ENCODE measurements at places on chromosomes 3 and 15.
A peak's percentile ranks its signal among the peaks of the same experiment; 100 is the strongest.

GRCh38 chr3:71987089-71987735 is 202.3 kb upstream of the PROK2 start:
- DNase-seq: peak; percentile 28

DNA sequence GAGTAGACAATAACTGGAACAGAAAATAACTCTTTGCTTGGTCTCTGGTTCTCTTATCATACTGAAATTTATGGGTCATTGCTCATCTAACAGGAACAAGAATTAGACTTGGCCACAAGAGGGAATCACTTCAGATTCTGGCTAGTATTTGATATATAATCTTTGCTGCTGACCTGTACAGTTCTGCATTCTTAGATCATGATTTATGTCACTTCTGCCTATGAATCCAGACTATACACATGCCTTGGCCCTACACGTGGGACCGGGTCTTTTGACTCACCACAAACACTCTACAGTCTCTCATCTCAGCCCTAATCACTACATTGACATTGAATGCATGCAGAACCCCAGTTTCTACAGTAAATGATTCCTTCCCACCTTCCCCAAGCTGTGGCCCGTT is 162.5 kb upstream of the SOX2 start:
- no peak for DNase-seq

DNA sequence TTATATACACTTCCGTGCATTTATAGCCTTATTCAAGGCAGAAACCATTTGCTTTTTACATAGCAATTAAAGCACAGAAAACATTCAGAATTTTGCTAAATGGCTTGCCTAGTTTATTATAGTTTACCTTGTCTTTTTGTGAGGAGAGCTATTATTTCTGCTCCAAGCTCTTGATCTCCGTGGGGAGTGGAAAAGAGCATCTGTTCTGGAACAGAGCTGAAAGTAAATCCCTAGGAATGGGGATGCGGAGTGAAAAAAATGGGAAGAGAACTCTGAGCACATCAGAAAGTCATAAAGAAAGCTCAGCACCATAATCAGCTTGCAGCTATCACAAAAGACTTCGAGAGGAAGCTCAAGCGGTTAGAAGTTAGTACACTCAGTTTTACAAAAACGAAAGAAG is 1006.7 kb downstream of the ROBO2 start:
- no peak for DNase-seq

GRCh38 chr3:57876632-57877031 is 120.5 kb downstream of the SLMAP start:
- DNase-seq: no peak

DNA sequence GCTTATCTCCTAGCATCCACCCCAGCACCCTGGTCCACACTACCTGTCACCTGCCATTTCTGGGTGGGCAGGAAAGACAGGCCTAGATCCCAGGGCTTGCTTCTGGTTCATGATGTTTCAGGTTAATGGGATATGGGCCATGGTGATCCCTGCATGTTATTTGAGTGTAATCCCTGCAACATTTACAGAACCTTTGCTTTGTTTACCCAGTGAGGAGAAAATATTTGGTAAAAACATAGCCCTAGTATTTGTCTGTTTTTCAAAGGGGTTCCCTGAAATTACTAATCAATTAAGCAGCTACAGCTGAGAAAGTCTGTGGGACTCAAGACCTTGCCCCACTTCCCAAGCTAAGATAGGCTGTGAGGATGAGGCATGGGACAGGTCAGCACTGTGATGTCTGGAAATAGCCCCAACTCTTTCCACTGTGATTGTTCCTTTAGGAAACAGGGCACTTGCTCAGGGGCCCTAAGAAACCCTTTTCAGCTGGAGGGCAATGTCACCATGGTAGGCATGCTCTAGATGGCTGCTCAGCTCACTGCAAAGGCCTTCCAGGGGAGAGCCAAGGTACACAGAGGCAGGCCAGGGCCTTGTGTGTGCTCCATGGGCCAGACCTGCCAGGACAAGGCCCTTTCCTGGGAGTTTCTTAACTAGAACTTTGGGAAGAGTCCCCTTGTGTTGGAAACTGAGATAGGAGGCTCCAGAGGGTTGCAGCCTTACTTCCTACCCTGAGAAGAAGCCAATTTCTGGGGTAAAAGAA is 11.1 kb downstream of the TRANK1 start:
- DNase-seq: no peak

- peak; percentile 12 for DNase-seq
Observed at GRCh38 chr3:12138044-12138443, 20.7 kb downstream of the TIMP4 start.

- no peak for DNase-seq
Observed at GRCh38 chr15:67103869-67104268, 38.5 kb downstream of the SMAD3 start.

- DNase-seq: no peak
Observed at GRCh38 chr3:160368804-160369203, 30.2 kb downstream of the IFT80 start.

DNA sequence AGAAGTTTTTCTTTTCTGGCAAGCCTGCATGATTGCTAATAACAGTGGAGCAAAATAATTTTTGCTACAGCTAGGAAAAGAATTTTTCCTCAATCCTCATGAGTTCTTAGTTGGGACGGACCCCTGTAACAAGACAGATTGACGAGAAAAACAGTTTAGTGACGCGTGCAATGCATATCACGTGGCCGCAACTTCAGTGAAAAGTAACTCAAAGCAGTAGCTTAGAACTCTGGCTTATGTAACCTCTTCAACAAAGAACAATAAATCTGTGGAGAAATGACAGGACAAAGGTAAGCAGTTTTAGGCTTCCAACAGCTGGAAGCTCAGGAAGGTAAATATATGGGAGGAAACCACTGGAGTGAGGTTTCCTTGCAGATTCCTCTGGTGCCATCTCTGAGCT is 19.7 kb downstream of the FAM107A start:
- no peak for DNase-seq

GRCh38 chr15:93899817-93900216 is 331.5 kb upstream of the MCTP2 start:
- no peak for DNase-seq

DNA sequence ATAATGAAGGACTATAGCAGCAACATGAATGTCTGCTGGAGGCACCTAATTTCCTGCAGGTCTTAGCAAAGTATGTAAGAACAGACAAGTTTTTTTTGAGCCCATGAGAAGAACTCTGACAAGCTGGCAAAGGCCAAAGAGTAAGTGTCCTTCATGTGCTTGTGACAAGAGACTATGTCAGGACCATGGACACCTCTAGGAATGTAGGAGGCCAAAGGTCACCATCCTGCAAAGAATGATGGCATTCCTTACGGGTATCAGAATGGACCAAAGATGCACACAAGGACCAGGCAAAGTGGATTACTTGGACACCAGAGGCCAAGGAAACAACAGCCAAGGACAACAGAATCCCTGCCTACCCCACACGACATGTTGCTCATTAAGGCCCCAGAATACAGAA is 858.5 kb upstream of the CFAP20DC start:
- no peak for DNase-seq

- DNase-seq: no peak
Observed at GRCh38 chr3:17153209-17153608, 268.5 kb downstream of the PLCL2 start.

DNA sequence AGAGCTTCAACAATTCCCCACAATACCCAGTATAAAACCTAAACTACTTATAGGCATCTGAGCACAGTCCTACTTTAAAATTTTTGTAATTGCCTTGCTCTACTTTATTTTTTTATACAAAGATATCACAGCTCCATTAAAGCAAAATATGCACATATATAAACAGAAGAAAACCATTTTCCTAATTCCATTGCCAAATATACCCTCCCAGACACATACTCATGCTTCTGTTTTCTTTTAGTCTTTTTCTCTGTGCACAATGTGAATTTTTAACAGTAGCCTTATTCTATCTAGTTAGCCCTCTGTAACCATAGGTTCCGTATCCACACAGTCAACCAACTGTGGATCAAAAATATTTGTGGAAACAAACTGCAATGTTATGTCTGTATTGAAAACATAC is 260.5 kb downstream of the SCAPER start:
- no peak for DNase-seq

DNA sequence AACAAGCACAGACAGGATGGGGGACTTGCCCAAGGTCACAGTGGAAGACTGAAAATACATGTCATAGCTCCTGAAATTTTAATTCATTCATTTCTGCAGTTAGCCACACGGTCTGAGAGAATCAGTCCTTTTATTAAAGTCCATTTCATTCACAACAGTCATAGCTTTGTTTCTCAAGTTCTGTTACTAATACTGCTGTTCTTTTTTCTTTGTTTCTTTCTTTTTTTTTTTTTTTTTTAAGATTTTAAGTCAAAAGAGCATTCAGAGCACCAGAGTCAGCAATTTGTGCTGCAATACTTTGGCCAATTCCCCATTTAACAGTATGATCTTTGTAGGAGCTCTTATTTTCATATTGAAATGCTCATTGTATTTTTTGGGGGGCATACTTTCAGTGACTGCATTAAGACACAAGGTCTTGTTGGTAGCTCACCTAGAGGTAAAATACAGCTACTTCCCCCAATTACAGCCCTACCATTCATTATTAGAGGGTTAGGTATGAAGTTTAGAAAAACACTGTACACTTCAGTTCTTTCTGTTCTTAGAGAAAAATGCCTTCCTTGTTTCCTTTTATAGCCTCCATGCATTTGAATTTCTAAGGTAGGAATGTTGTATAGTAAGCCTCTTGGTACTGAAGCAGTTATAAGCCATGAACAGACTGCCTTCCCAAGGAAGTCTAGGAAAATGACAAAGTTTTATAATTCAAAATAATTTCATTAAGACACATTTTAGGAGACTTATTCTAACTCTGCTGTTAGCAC is 9.6 kb downstream of the GALK2 start:
- no peak for DNase-seq

- DNase-seq: no peak
Observed at GRCh38 chr3:161126495-161126894, 21.3 kb upstream of the B3GALNT1 start.

- no peak for DNase-seq
Observed at GRCh38 chr15:67110361-67110781, 45.0 kb downstream of the SMAD3 start.

- DNase-seq: no peak
Observed at GRCh38 chr3:110736332-110736731, 335.3 kb upstream of the NECTIN3 start.

DNA sequence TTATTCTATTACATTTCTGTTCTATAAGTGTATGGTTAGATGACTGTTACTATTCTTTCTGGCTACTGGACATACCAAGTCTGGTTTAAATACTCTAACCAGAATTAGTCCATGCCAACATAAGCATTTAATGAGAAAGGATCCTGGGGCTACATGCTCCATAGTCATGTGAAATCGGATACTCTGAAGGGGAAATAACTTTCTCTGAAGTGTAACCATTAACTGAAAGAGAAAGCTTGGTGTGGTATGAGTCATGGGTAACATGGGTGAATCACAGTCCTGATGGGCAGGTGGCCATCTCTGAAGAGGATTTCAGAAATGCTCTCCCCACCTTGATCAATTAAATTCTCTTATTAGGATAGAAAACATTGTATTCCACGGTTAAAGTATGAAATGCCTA is 69.4 kb downstream of the FHIT start:
- peak; percentile 59 for DNase-seq

GRCh38 chr3:70982700-70983140 is 600.8 kb downstream of the FOXP1 start:
- DNase-seq: peak; percentile 77

DNA sequence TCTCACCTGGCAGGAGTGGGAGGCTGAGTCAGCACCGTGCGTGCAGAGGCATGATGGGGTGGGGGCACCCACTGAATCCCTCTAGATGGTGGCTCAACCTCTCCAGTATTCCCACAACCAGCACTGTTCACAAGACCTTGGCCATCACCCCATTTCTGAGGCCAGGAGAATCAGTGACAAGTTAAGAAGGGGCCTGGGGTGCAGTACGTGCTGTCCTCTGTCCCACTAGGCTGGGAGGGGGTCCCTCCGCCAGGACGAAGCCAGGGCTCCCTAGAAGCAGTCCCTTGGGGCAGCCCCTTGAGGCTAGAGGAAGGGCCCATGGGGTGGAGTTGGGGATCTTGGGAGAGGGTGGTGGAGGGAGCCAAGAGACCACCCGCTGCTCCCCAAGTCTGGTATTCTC is 4.8 kb downstream of the MYL3 start:
- no peak for DNase-seq
